ENCODE measurements at places on chromosomes 2 and 18.

GRCh38 chr2:109174214-109174613 lies 45.2 kb downstream of the SH3RF3 start:
- DNase-seq, result no peak

- no peak for DNase-seq
These were observed 24.9 kb downstream of the BIN1 start for GRCh38 chr2:127081826-127082633.

GRCh38 chr2:67917332-67918054 lies 145.3 kb downstream of the C1D start:
- DNase-seq, result no peak

GRCh38 chr2:194700726-194701125 lies 956.3 kb upstream of the SLC39A10 start:
- no peak for DNase-seq

GRCh38 chr2:126887506-126887905 lies 11.2 kb upstream of the TEX51 start:
- DNase-seq, result no peak

GRCh38 chr2:16832910-16833309 lies 167.3 kb upstream of the CYRIA start:
- DNase-seq, result no peak

DNA sequence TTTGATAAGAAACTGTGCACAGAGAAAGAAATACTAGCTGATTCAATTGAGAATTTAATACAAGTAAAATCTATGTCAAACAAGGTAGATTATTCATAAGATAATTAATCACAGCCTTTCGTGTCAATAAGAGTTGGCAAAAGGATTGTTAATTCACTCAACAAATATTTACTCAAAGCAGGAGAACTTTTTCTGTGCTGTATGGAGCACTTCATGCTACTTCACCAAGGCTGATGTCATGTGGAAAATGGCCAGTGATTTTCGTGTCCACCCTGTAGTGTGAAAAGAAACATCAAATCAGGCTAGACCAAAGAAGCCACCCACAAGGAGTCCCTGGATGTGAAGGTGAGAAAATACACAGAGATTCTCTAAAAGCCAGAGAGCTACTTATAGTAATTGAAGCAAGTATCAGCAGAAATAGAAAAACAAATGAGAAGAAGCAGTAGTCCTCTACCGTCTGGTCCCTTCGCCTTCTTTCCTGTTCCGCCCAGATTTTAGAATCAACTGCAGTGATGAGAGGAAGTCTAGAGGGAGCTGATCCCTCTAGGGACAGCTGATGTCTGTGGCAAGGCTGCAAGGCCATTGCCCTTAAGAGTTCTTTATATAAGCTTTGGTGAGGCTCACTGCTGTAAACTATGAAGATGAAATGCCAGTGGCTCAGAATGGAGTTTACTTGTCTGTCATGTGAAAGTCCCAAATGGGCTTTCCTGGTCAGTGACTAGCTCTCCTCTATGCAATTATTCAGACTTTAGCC lies 201.3 kb upstream of the APCDD1 start:
- no peak for DNase-seq

GRCh38 chr2:205535001-205535400 lies 147.3 kb upstream of the NRP2 start:
- DNase-seq, result no peak
